Caco-2 (cell line): ENCODE measurements at places on chromosomes 2 and 18.

- no peak for DNase-seq
Measured at GRCh38 chr2:14235667-14236066, 396.9 kb upstream of the LRATD1 start.

- DNase-seq, result no peak
Measured at GRCh38 chr2:9276901-9277451, 70.4 kb downstream of the ASAP2 start.

GRCh38 chr2:39377226-39377939 lies 59.7 kb downstream of the MAP4K3 start:
- DNase-seq, result no peak

GRCh38 chr18:34806527-34806926 lies 96.4 kb downstream of the DTNA start:
- DNase-seq, result no peak

DNA sequence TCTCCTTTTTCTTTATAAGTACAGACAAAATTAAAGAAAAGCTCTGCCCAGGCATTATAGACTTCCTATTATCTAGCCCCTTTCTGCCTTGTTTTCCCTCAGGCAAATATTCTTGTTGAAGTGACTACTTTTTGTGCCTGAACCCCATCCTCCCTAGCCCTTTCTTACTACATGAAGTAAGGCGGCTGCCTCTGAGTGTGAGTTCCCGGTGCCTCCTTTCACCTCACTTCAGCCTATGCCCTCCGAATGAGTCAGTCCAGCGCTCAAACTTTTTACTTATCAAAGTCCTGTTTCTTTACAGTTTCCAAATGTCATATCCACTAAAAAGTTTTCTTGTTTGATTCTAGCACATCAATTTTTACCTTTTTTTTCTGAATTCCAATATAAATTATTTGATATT lies 778.3 kb upstream of the NRXN1 start:
- DNase-seq, result no peak

DNA sequence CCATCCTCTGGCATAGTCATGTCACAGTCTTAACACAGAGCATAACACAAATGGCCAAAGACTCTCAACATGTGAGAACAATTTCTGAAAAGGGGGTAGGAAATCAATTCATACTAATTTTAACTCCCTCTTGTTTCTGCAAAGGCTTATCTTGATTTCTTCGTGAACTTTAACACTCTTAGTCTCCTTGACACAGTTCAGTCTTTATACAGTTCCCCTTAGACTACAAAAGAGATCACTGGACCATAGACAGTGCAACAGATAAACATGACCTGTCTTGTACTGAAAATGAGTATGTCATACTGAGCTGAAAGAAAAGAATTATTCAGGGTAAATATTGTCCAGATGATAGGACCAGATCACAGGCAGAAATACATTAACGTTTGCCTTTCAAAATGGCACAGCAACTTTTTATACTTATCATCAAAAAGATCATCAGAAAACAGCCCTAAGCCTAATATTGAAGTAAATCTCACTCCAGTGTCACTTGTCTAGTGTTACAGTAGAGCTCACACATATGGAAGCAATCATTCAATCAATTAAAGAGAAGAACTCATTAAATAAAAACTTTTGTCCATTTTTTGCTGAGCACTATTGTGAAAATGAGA lies 56.4 kb upstream of the VRK2 start:
- no peak for DNase-seq

- no peak for DNase-seq
Measured at GRCh38 chr2:68178954-68179627, 21.4 kb downstream of the PNO1 start.

GRCh38 chr2:121832412-121833357 lies 77.2 kb downstream of the TSN start:
- DNase-seq, result no peak

DNA sequence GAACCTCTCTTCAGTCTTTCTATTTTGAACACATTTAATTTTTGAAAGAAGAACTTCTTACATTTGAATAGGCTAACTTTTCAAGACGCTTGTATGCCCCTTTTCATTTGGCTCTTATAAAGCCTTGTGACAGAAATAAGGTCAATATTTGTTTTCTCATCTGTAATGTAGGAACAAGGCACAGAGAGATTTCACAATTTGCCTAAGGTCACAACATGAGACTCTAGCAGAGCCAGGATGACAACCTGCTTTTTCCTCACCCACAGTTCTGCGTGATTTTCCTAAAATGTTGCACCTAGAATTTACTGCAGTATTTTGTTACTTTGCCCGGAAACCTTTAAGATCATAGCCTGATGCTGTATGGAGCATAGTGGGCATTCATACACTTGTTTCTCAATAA lies 67.4 kb downstream of the TXNL1 start:
- no peak for DNase-seq

DNA sequence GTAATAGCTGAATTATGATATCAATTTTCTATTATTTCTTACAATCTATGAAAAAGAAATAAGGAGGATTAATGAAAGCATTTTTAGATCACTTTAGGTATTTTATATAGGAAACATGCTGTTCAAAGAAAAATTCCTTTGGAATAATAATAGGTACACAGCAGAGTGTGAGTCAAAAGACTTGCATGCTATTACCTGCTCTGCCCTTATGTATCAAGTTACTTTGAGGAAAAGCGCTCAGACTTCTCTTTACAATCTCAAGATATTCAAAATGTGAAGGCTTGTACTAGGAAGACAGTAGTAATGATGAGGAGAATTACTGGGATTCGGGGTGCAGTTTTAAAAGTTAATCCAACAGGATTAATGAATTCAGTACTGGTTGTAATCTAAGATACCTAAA lies 29.1 kb upstream of the RNU4ATAC start:
- DNase-seq, result no peak

DNA sequence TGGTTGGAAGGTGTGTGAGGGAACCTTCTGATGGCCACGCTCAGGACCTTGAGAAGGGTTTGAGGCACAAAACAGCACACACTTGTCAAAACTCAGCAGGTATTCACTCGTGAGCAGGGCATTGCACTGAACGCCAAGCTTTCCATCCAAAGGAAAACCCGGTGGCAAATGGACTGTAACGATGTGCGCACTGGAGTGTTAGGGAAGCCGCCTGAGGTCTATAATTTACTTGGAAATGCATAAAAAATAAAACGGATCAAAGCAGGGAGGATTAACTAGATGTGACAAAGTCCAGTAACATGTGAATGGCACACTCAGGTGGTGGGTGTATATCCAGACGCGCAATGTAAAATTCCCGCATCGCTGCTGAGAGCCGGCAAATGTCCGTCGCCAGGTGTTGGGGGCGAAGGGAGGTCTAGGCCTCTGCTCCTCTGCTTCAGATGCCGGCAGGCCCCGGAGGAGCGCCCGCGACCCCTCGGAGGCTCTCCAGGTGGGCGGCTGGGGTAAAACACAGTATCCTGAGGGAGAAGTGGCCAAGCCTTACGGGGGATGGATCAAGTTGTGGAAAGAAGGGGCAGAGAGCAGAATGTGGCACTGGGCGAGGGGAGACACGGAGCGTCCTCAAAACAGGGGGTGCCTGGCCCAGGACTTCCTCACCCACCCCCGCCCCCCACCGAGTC lies 15.3 kb downstream of the HES6 start:
- no peak for DNase-seq

- DNase-seq, result no peak
Measured at GRCh38 chr2:119758881-119759450, 756 bp upstream of the PTPN4 start.

DNA sequence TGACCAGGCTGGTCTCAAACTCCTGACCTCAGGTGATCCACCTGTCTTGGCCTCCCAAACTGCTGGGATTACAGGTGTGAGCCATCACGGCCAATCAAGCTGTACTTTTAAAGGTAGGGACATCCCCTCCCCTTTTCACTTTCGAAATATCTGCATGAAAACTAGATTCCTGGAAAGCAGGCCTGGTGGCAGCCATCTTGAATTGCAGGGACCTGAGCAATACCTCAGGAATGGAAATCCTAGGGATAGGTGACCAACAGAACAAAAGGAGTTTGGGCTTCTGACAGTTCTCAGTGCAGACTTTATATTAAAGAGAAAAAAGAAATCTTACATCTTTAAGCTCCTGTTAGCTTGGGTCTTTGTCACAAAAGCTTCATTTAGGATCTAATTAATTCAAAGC lies 62.6 kb downstream of the KLF7 start:
- DNase-seq, result peak; percentile 3

DNA sequence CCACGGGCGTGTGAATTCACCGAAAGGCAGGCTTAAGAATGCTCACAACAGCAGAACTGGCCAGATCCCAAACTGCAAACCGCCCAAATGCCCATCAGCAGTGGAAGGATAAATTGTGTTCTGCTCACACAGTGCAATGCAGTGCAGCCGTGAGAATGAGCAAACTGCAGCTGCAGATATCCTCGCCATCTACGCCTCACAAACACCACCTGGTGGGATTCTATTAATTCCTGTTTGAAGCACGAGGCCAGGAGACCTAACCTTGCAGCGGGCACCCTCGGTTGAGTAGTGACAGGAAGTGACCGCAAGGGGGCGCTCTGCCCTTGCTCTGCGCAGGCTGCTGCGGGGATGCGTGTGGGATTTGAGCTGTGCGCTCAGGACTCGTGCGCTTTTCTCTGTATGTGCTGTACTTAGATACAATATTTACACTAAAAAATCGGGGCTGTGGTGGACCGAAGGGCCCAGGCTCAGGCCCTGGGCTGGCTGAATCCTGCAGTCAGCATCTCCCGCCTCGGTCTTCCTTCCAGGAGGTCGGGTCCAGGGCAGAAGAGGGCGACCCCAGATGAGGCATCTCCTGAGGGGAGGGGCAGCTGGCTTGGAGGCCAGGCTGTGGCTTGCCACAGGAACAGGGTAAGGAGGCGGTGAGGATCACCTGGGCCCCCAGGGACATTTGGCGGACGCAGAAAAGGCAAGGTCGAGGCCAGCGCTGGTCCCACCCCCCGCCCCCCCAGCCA lies 19.8 kb upstream of the PDIA6 start:
- peak; percentile 85 for DNase-seq

- peak; percentile 35 for DNase-seq
Measured at GRCh38 chr2:50529600-50530218, 502.2 kb downstream of the NRXN1 start.

- no peak for DNase-seq
Measured at GRCh38 chr2:23207871-23208270, 177.1 kb upstream of the KLHL29 start.

- no peak for DNase-seq
Measured at GRCh38 chr2:196459539-196459938, 180.0 kb upstream of the CCDC150 start.

DNA sequence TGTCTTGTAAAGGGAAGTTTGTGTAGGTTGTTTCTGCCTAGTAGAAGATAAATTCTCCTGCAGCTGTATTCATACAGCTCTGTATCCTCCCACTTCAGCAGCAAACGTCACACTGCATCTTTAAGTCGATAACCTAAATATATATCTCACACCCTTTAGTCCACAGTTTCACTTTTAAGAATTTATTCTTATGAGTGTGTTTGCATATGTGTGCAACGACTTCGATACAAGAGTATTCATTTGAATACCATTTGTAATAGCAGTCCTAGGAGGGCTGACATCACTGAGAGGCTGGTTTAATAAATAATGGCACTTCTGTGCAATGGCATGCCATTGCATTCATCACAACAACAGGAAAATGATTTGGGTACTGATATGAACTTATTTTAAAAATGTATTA lies 63.8 kb upstream of the MSH6 start:
- no peak for DNase-seq

DNA sequence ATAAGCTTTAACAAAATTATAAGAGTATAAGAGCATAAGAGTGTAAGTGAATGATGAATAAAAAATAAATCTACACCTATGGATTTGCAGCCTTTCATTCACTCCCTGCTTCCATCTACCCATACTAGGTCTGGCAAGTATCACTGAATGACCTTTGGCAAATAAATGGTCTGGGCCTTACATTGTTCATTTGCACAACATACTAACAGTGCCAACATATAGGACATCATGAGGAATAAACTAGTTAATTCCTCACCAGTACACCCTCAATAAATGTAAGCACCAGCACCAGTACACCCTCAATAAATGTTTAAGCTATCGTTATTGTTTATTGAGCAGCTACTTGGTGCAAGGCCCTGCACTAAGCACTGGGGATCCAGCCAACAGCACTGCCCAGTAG lies 26.9 kb downstream of the STAT1 start:
- DNase-seq, result no peak

DNA sequence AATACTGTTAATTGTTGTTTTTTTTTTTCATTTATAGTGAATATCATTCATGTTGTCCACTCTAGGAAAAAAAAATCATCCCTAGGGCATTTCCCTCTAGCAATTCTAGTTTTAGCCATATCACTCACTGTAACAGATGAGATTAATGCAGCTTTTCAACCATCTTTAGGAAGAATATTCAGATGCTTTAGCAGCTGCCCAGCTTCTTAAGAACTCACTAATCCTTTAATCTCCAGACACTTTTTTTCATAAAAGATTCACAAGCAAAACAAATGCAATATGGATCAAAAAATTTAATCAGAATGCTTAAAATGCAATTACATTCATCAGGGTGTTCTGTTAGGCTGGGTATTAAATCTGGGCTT lies 692.6 kb downstream of the ERBB4 start:
- no peak for DNase-seq

DNA sequence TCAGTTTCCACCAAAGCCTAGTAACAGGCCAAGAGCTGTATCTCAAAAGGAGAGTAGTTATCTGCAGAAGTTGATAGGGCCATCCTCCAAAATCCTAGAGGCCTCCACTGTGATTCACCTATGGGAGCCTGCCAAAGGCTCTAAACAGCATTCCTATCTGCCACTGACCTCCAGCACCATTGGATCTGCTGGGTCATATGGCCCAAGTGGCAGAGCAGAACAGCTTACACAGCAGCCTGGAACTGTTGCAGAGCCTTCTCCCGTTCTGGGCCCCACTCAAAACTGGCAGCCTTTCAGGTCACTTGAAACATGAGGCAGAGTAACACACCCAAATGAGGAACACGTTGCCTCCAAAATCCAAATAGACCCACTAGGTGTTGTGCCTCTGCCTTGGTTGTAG lies 345.2 kb upstream of the RND3 start:
- DNase-seq, result no peak

DNA sequence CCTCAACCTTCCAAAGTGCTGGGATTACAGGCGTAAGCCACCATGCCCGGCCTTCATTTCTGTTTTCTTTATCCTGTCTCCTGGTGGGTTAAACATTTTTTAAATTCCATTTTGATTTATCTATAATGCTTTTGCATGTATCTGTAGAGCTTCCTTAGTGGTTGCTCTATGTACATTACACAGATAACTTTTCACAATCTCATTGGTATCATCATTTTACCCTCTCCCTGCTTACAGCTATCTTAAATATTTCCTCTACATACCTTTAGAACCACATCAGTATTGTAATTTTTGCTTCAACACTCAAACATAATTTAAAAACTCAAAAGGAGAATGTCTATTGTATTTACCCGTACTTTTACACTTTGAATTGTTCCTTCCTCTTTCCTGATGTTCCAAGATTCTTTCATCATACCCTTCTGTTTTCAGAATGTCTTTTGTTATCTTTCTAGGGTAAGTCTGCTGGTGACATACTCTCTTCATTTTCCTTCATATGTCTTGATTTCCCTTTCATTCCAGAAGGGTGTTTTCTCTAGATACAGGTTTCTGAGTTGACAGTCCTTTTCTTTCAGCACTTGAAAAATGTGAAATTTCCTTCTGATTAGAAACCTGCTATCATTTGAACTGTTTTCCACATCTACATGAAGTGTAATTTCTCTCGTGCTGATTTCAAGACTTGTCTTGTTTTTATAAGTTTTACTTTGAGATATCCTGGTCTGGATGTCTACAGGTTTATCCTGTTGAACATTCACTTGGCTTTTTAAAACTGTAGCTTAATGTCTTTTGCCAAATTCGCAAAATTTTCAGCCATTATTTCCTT lies 21.9 kb downstream of the PPP3R1 start:
- DNase-seq, result no peak
